ENCODE measurements at places on chromosomes 1 and 21.

DNA sequence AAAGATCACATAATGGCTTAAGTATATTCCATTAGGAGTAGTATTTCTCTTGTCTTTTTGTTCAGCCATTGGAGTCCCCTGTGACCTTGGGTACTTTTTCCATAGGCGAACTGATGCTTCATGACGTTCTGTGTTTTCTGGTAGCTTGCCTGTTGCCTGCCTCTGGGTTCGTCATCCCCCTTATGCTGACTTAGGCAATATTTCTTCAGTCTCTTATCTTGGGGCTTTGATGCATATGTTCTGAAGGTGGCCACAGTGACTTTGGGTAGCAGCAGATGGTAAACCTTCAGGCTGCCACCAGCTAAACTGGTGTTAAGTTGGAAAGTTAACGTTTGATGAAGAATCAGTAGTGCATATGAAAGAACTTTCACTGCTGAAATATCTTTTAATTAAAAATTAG is 170.2 kb downstream of the RPS6KC1 start:
- DNase-seq = no peak

- no peak for DNase-seq
These were observed 11.4 kb upstream of the RGS16 start for GRCh38 chr1:182615468-182616129.

DNA sequence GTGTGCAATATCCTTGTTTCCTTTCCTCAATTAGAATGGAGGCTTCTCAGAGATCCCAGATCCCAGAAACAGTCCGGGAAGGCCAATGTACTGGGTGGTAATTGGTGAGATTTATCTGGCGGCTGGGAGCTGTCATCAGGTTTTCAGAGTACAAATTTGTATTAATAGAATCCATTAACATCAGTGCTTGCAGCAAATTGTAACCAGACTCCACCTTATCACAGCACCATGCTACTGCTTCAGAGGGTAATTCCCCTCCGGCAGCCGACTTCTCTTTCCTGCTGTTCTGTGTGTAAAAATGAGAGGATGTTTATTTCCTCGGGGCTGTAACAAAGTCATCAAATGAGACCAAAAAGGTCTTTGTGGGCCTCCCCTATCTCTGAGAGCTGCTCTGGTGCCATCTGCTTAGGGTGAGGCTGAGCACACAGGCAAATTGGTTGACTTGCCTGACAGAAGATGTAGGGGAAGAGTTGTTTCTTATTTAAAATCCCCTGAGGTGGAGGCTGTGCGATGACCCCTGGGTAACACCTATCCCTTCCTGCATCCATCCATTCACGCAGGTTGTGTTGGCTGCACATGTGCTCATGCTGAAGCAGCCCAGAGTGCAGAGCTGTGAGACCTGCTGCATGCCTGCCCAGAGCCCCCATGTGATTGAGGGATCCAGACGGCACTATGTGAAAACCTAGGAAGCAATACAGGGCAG is 19.2 kb downstream of the NFASC start:
- no peak for DNase-seq

DNA sequence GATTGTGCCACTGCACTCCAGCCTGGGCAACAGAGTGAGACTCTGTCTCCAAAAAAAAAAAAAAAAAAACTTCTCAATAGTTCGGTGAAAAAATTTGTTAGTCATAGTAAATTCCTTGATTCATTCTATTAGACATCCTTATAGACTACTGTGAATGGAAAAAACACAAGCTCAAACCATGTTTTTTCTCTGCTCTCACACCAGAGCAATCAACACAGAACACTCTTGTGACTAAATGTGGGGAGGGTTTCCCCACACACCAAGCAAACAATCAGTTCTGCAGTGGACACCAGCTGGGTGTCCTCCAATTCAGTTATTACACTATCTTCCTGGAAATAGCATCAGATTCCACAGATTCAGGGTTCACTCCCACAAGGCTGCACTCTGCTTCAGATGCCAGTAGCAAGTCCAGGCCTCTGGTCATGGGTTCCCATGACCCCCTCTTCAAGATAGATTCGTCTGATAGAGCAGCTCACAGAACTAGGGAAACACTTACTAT is 69.1 kb upstream of the TEKT2 start:
- DNase-seq = no peak

DNA sequence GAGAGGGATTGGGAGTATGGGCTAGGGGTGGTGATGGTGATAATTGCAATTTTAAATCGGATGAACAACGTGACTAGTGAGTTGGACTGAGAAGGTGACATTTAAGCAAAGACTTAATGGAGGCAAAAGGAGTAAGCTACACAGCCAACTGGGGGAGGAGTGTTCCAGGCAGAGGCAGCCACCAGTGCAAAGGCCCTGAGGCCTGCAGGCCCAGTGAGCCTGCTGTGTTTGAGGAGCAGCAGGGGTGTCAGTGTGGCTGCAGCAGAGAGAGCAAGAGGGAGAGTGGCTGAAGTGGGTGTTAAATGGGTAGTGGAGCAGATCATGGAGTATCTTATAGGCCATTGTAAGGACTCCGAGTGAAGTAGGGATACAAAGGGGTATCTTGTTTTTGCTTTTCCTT is 18.8 kb downstream of the MYOG start:
- no peak for DNase-seq

- DNase-seq = no peak
These were observed 48.6 kb downstream of the ACOT7 start for GRCh38 chr1:6345009-6345408.

GRCh38 chr21:17422931-17423330 is 89.9 kb upstream of the CXADR start:
- no peak for DNase-seq

DNA sequence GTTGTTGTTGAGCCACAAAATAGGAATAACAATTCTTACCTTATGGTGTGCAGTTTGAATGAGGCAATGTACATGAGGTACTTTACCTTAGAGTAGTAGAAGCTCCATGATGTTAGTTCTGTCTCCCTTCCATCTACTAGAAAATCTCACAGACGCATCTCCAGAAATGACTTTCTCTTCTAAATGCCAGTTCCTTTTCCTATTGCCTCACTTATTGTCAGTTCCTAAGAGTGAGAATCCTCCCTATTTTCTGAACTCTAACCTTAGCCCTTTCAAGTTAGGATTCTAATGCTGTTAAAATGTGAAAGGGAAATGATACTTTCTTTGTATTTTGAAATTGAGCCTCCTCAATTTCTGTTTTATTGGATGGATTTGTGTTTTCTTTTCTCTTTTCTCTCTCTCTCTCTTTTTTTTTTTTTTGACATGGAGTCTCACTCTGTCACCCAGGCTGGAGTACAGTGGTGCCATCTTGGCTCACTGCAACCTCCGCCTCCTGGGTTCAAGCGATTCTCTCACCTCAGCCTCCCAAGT is 18.6 kb upstream of the MAPKAPK2 start:
- no peak for DNase-seq

DNA sequence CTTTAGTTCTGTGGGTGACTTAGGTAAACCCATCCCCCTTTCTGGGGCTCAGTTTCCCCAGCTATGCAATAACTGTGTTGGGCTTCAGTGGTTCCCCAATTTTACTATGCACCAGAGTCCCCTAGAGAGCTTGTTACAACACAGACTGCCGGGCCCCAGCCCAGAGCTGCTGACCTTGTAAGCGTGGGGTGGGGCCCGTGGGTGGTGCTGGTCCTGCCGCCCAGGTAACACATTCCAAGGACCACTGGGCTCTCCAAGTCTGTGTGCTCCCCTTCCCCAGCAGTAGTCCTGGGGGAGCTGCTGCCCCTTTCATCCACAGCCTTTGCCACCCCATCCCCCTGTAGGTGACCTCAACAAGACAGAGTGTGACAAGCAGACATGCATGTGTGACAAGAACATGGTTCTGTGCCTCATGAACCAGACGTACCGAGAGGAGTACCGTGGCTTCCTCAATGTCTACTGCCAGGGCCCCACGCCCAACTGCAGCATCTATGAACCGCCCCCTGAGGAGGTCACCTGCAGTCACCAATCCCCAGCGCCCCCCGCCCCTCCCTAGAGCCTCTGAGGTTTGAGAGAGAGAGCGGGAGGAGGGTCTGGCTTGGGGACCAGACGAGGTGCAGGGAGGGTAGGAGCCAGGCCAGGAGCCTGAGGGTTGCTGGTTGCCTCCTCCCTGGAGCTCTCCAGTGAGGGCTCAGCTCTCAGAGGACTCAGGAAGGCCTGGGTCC is 8.9 kb downstream of the PLA2G2F start:
- no peak for DNase-seq

DNA sequence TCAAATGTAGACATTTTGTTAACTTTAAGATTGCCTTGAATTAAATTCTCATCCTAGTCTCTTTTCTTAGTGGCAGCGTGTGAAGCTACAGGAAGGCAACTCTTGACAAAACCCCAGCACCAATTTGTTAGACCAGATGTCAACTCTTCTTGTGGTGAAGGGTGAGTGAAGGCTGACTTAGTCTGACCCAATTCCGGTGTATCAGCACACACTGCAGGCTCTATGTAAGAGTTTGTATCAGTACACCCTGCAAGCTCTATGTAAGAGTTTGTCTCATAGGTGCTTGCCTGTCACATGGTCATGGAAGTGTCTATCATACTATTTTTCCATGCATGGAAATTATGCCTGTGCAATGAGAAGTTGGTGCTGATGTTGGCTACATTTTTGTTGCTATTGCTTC is 16.8 kb downstream of the CR2 start:
- DNase-seq = no peak

GRCh38 chr1:93628681-93629080 is 53.0 kb downstream of the BCAR3 start:
- DNase-seq = no peak

DNA sequence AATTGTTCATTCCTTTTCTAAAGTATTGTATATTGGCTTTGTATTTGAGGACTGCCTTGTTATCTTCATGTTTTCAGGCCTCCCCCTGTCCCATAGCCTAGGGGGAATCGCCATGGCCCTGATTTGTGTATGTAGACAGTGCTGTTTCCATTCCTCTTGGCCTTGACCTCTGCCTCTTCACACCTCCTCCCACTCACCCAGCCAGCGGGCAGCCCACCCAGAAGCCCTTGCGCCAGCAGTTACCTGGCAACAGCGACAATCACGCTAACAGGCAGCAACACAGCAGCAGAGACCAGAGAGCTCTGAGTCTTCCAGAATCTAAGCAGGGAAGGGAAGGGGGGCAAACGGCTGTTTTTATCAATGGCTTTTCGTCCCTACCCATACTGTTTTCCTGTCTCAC is 50.0 kb upstream of the NPL start:
- DNase-seq = no peak

GRCh38 chr1:196655494-196655893 is 3.7 kb downstream of the CFH start:
- no peak for DNase-seq

DNA sequence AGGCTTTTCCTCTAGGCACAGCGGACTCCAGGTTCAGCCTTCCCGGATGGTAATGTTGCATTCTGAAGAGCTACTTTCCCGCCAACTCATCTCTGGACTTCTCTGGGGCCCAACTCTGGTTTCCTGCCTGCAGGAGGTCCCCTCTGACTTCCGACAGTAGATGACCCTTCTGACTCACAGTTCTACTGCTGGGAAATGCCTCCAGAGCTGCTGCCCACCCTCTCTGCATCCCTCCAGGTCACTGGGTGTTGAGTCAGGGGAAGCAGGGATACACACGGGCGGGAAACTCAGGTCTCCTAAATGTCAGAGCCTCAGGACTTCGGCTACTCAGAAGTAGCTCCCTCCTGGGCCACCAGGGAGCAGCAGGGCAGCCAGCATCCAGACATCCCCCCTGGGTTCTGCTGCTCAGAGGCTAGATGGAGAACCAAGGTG is 2.1 kb upstream of the KIF21B start:
- DNase-seq = peak; percentile 91

- DNase-seq = no peak
These were observed 28.1 kb downstream of the SERINC2 start for GRCh38 chr1:31441073-31441472.

- DNase-seq = no peak
These were observed 60.7 kb downstream of the LRRC8D start for GRCh38 chr1:89881415-89882058.

- DNase-seq = no peak
These were observed 12.0 kb downstream of the TRPM2 start for GRCh38 chr21:44365251-44365966.

- no peak for DNase-seq
These were observed 178.9 kb upstream of the C1orf105 start for GRCh38 chr1:172241540-172241939.

- DNase-seq = no peak
These were observed 701.9 kb upstream of the ZP4 start for GRCh38 chr1:238592621-238593020.
